ENCODE measurements at places on chromosomes 7 and 10. TPM values are rescaled to one million over a fixed set of nuclear protein-coding genes. Genes with fewer than 3 reads are reported as not detected.

GRCh38 chr10:11193001-11193551 is 175.4 kb downstream of the CELF2 start:
- H3K4me3 ChIP-seq = no peak overlapping the region
- no peak for DNase-seq
- no peaks in the 10 kb centered on the region for H3K27me3 ChIP-seq
- H3K27ac ChIP-seq = peak overlapping the region; percentile 76

GRCh38 chr7:138755331-138755747 is 42.5 kb upstream of the TMEM213 start:
- no peaks in the 10 kb centered on the region for H3K27me3 ChIP-seq
- no peak for DNase-seq
- H3K4me1 ChIP-seq = no peaks in the 10 kb centered on the region
- H3K36me3 ChIP-seq = no peaks in the 10 kb centered on the region
- no peak overlapping the region for H3K4me3 ChIP-seq
- no peak overlapping the region for H3K27ac ChIP-seq

- H3K4me3 ChIP-seq = no peak overlapping the region
- no peak for DNase-seq
- no peaks in the 10 kb centered on the region for H3K27me3 ChIP-seq
- H3K4me1 ChIP-seq = peaks cover 52% of the 10 kb centered on the region
- H3K27ac ChIP-seq = no peak overlapping the region
- H3K36me3 ChIP-seq = no peaks in the 10 kb centered on the region
Observed at GRCh38 chr7:148708026-148708885, 9.6 kb downstream of the CUL1 start.

DNA sequence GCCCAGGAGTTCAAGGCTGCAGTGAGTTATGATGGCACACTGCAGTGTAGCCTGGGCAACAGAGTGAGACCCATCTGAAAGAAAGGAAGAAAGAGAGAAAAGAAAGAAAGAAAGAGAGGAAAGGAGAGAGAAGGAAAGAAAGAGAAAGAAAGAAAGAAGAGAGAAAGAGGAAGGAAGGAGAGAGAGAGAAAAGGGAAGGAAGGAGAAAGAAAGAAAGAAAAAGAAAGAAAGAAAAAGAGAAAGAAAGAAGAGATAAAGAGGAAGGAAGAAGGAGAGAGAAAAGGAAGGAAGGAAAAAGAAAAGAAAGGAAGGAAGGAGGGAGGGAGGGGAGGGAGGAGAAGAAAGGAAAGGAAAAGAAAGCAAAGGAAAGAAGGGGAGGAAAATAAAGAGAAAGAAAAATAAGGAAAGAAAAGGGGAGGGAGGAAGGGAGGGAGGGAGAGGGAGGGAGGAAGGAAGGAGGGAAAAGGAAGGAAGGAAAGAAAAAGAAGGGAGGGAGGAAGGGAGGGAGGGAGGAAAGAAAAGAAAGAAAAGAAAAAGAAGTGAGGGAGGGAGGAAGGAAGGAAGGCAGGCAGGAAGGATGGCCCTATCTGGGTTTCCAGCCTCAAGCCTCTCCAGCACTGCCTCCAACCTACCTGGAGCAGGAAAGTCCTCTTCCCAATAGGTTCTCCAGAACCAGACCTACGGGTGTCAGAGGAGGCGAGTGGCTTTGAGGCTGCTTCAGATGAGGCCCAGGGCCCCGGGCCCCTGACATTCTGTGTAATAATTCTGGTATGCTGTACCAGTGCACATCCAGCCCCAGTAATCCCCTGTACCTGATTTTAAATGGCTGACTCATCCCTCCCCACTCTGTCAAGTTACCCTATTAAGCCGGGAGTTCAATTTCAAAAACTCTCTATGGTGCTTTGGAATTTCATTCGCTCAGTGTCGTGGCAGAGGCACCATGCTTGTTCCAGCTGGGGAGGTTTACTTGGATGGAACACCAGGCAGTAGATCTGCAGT is 6.8 kb upstream of the PARD3 start:
- H3K36me3 ChIP-seq = no peaks in the 10 kb centered on the region
- no peaks in the 10 kb centered on the region for H3K27me3 ChIP-seq
- H3K4me1 ChIP-seq = peaks cover under 1% of the 10 kb centered on the region
- DNase-seq = no peak
- no peak overlapping the region for H3K27ac ChIP-seq
- no peak overlapping the region for H3K4me3 ChIP-seq

DNA sequence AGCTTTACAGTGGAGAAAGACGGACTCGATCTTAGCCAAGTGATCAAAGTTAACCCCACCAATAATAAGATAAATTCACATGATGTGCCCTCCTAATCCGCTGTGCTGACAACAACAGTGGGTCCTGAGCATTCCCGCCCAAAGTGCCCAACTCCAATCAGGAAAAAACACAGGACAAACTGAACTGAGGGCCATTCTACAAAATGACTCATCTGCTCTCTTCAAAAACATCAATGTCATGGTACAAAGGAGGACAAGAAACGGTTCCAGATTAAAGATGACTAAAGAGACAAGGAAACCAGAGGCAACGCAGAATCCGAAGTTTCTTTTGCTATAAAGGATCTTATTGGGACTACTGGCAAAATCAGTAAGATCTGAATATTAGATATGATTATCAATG is 79.4 kb downstream of the CTBP2 start:
- H3K4me3 ChIP-seq = no peak overlapping the region
- H3K27ac ChIP-seq = peak overlapping the region; percentile 89
- no peaks in the 10 kb centered on the region for H3K27me3 ChIP-seq
- peaks cover 100% of the 10 kb centered on the region for H3K4me1 ChIP-seq
- DNase-seq = no peak

GRCh38 chr7:7527047-7527446 is 8.6 kb downstream of the COL28A1 start:
- no peak overlapping the region for H3K4me3 ChIP-seq
- H3K27ac ChIP-seq = no peak overlapping the region
- no peak for DNase-seq
- no peaks in the 10 kb centered on the region for H3K36me3 ChIP-seq
- no peaks in the 10 kb centered on the region for H3K27me3 ChIP-seq
- no peaks in the 10 kb centered on the region for H3K4me1 ChIP-seq

DNA sequence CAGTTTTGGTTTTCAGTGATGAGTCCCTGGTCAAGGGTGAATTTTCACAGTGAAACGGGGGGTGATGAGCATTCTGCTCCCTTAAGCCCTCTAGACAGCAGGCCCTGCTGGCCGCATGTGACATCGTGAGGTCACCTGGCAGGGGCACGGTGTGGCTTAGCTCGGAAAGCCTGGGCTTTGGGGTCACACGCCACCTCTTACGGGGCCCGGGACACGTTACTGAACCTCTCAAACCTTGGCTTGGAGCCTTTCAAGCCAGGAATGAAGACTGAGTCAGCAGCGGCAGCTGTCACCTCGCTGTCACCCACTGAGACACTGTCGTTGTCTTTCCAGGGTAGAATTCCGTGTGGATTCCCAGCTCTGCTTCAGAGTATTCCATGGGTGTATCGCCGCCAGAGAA is 4.1 kb downstream of the GET4 start:
- H3K27me3 ChIP-seq = no peaks in the 10 kb centered on the region
- H3K36me3 ChIP-seq = peaks cover 12% of the 10 kb centered on the region
- no peak overlapping the region for H3K27ac ChIP-seq

DNA sequence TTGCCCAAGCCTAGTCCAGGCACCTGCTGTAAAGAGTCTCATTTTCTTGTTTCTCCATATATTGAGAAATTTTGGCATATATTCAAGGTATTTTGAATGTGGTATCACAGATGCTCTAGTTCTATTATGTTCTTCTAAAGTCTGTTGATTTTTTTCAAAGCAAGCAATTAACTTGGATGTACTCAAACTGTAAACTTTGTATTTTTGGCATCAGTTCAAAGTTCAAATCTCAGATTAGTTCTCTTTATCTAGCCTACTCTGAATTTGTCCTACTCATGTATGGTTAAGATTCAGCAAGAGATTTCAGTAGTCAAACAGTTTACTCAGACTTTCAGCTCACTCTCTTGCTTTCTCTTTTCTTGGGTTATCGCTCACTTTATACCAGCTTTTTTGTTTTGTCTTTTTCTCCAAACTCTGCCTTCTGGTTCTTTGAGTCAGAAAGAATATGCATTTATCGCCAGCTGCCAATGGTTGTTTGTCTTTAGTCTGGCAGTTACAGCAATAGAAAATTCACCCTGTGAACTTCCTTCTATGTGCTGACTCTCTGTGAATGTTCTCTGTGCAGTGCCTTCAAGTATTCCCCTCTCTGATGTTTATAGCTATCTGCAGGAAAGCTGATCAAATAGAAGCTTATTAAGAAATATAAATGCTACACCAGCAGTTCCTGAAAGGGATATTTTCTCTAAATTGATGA is 56.0 kb downstream of the ANKRD7 start:
- H3K4me1 ChIP-seq = no peaks in the 10 kb centered on the region
- no peak overlapping the region for H3K4me3 ChIP-seq
- H3K36me3 ChIP-seq = no peaks in the 10 kb centered on the region
- no peak overlapping the region for H3K27ac ChIP-seq
- H3K27me3 ChIP-seq = no peaks in the 10 kb centered on the region

CC2D2B gene
- total RNA-seq = 0.86 TPM
